ENCODE measurements at places on chromosomes 2 and 18. TPM values are rescaled to one million over a fixed set of nuclear protein-coding genes. Genes with fewer than 3 reads are reported as not detected.

The G6PC2 gene
- not detected for total RNA-seq

The OSR1 gene
- 11.6 TPM for total RNA-seq

The LMAN2L gene
- total RNA-seq: 32.5 TPM

The CSRNP3 gene
- total RNA-seq: 1.4 TPM

The CIB4 gene
- total RNA-seq: not detected

The RBKS gene
- 0.59 TPM for total RNA-seq

The DTNA gene
- total RNA-seq: 7.8 TPM

The GALNT5 gene
- total RNA-seq: 146 TPM

Measured in smooth muscle cell of the pulmonary artery (primary cell).